A549 treated with AZD2906 at 1 μM for 4 hours (cell line): ENCODE measurements at places on chromosomes 6 and 20. TPM values are rescaled to one million over a fixed set of nuclear protein-coding genes. Genes with fewer than 3 reads are reported as not detected.

Gene UNC5CL
- total RNA-seq: 0.34 to 0.78 TPM (median 0.62 TPM) in 5 replicates

Gene RAB5IF
- total RNA-seq: 182 to 280 TPM (median 254 TPM) in 5 replicates

Gene OTOR
- not detected in 5 replicates for total RNA-seq

Gene GHRH
- total RNA-seq: not detected in 5 replicates

Gene ENPP4
- total RNA-seq: 0.24 to 0.35 TPM (median 0.31 TPM) in 5 replicates

Gene ZFP57
- total RNA-seq: not detected in 5 replicates

Gene AARS2
- total RNA-seq: 5.6 to 8.2 TPM (median 6.8 TPM) in 5 replicates

Gene GATA5
- 0.38 to 0.89 TPM (median 0.75 TPM) in 5 replicates for total RNA-seq

Gene LY6G6F
- total RNA-seq: not detected in 5 replicates

Gene PHF20
- total RNA-seq: 32.2 to 42.6 TPM (median 34.1 TPM) in 5 replicates

Gene GRM4
- total RNA-seq: 0.08 to 0.17 TPM (median 0.14 TPM) in 5 replicates

Gene NKX2-4
- not detected in 5 replicates for total RNA-seq

Gene OR2J3
- not detected in 5 replicates for total RNA-seq

Gene MCM8
- total RNA-seq: 21.7 to 24.7 TPM (median 23.9 TPM) in 5 replicates

Gene VNN1
- 0.02 to 0.08 TPM (median 0.07 TPM) in 5 replicates for total RNA-seq

Gene HLA-DOA
- total RNA-seq: 0.05 TPM in 1 of 5 replicates, not detected in the others

Gene BEND3
- total RNA-seq: 2.9 to 3.5 TPM (median 3.1 TPM) in 5 replicates

Gene SENP6
- total RNA-seq: 24.6 to 37.1 TPM (median 28.7 TPM) in 5 replicates

Gene SDCBP2
- 1.4 to 2.4 TPM (median 1.8 TPM) in 5 replicates for total RNA-seq

Gene PDYN
- 0.03 TPM in 1 of 5 replicates, not detected in the others for total RNA-seq

Gene PPP1R14C
- 3.4 to 4.0 TPM (median 3.5 TPM) in 5 replicates for total RNA-seq

Gene FAM217A
- total RNA-seq: not detected in 5 replicates

Gene GSTA3
- not detected in 5 replicates for total RNA-seq

Gene ACTL10
- total RNA-seq: not detected in 5 replicates

Gene GLP1R
- total RNA-seq: not detected in 5 replicates

Gene FAM229B
- total RNA-seq: 5.9 to 9.3 TPM (median 8.4 TPM) in 5 replicates

Gene FERMT1
- 13.1 to 16.5 TPM (median 13.7 TPM) in 5 replicates for total RNA-seq

Gene ALDH8A1
- total RNA-seq: 0.08 to 0.17 TPM (median 0.13 TPM) in 5 replicates
